ENCODE measurements at places on chromosomes 11 and 22.

- DNase-seq, result no peak
Observed at GRCh38 chr22:42994917-42995562, 19.9 kb downstream of the PACSIN2 start.

- DNase-seq, result no peak
Observed at GRCh38 chr11:15851051-15851498, 505.3 kb downstream of the SOX6 start.

- DNase-seq, result peak; percentile 25
Observed at GRCh38 chr22:47213571-47214230, 451.3 kb downstream of the TBC1D22A start.

DNA sequence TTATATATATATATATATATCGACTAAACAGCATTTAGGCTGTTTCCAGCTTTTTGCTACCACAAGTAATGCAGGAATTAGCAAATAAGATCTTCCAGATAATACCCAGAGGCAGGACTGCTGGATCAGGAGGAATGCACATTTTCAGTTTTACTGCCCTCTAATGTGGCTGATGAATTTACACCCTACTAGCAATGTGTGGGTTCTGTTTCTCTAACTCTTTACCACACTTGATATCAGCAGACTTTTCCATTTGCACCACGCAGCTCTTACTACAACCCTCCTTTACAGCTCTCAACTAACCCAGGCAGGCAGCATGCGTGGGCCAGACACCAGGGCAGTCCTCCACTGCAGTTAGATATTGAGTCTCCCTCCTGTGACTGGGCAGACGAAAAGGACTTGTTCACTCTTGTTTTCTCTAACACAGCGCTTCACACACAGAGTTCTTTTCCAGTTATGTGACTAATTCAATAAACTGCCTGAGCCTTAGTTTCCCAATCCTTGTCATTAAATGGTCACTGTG is 67.7 kb downstream of the IGLL5 start:
- no peak for DNase-seq

GRCh38 chr11:113141010-113141409 is 173.4 kb upstream of the TTC12 start:
- no peak for DNase-seq

DNA sequence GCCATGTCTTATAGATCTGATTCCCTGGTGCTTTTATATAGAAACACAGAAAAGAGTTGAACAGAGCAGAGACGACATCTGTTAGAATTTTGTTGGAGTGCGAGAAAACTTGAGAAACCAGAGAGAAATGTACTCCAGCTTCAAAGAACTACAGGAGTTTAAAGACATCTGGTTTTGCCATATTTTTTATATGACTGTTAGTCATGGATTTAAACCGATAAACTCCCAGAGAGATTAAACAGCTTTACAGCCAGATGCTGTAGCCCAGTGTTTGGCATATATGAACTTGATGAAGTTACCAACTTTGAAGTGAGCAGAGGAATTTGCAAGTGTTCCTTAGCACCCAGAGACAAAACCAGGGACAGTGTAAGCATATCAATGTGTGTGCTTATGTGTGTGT is 1083.1 kb downstream of the LRRC4C start:
- DNase-seq, result no peak

DNA sequence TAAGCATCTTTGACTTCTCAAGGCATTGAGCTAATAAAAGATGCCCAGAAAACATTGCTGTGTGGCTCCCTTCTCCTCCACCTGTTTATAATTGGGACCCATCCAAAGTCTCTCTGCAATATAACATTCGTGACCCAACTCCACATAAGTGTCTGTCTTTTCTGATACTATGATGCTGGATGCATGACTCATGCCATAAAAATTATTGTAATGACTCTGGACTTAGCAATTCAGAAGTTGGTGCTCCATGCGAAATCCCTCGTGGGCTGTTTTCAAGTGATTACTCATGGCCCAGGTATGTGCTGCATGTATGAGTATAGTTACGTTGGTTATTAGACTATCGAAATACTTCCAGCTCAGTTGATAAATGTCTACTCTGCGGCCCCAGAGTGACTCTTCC is 11.7 kb downstream of the FJX1 start:
- DNase-seq, result no peak

DNA sequence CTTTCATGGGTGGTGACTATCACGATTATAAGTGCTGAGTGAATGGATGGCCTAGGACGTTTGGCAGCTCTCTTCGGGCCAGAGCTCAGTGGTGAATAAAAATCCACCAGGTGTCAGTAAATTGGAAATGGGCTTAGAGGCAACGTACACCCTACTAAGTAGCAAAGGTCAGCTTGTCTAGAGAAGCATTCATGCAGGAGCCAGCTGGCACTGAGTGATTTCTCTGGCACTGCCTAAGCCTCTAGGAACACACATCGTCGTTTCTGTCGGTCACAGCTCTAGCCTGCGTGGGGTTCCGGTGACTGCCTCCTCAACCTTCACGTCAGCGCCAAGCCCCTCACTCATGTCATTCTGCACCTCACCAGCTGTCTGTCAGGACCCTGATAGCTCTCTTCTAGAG is 192.4 kb upstream of the NTM start:
- DNase-seq, result no peak

- DNase-seq, result no peak
Observed at GRCh38 chr11:111605681-111606080, 3.4 kb downstream of the SIK2 start.

GRCh38 chr11:69635804-69636511 is 5.0 kb upstream of the CCND1 start:
- no peak for DNase-seq

- DNase-seq, result no peak
Observed at GRCh38 chr11:6273188-6273587, 13.6 kb downstream of the CCKBR start.
